ENCODE measurements at places on chromosomes 5 and 9. TPM values are rescaled to one million over a fixed set of nuclear protein-coding genes. Genes with fewer than 3 reads are reported as not detected.

DNA sequence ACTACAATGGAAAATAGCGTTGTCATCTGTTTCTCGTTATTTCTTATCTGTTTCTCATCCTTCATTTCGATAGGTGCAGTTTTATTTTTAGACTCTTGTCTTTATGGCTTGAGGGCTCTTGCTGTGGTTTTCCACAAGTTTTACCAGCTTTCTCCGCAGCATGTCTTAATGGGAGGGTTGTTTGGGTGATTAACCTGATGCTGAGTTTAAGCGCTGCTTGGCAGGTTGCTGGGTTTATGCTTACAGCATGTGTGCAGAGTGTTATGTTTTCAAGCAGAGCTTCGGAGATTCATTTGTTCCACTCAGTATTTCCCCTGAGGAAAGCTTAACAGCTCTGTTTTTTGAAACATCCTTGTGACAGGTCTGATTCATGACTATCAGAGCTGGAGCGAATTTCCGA is 154.0 kb downstream of the SLC12A2 start:
- no peaks in the 10 kb centered on the region for H3K27me3 ChIP-seq
- H3K4me3 ChIP-seq: no peak overlapping the region
- H3K27ac ChIP-seq: no peak overlapping the region
- no peak for DNase-seq
- no peaks in the 10 kb centered on the region for H3K36me3 ChIP-seq
- no peaks in the 10 kb centered on the region for H3K4me1 ChIP-seq

DNAH5 gene
- not detected for total RNA-seq

ARL14EPL gene
- not detected for total RNA-seq

DNA sequence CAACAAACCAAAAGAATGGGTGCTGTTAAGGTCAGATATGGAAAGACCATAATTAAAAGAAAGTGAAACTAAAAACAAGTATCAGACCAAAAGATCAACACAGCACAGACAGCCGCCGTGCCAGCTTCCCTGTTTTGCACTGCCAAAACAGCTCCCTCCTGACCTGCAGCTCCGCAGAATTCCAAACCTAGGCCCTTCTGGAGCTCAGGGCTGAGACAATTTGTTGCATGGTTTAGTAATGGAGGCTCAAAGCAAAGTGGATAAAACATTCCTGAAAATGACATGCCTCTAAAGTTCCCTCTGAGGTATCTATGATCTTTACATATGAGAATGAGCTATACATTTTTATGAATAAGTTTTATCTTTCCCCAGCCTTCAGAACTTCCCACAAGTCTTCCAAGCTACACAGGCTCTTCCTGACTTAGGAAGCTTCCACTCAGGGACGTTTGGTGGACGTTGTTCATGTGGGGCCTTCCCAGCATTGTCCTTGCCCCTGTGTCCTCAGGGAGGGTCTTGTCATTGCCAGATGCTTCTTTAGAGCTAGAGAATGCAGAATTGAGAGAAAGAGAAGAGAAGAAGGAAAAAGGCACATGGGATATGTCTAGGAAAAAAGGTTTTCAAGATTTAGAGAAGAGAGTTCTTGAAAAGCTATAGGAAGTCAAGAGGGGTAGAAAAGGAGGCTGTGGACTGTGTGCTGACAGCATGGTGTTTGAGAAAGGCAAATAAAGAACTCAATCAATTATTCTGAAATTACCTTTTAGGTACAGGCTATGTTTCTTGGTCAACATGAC is 28.4 kb upstream of the SSBP2 start:
- H3K36me3 ChIP-seq: no peaks in the 10 kb centered on the region
- peak overlapping the region; percentile 40 for H3K4me3 ChIP-seq
- H3K4me1 ChIP-seq: peaks cover 17% of the 10 kb centered on the region
- peak overlapping the region; percentile 69 for H3K27ac ChIP-seq
- DNase-seq: peak; percentile 18
- no peaks in the 10 kb centered on the region for H3K27me3 ChIP-seq

GRCh38 chr5:77774981-77775789 is 954 bp downstream of the TBCA start:
- no peak for DNase-seq
- H3K27ac ChIP-seq: peak overlapping the region; percentile 97
- no peaks in the 10 kb centered on the region for H3K36me3 ChIP-seq
- H3K4me3 ChIP-seq: peak overlapping the region; percentile 85
- peaks cover 52% of the 10 kb centered on the region for H3K4me1 ChIP-seq

GRCh38 chr5:144876990-144877389 is 706.3 kb downstream of the KCTD16 start:
- H3K36me3 ChIP-seq: no peaks in the 10 kb centered on the region
- no peak overlapping the region for H3K4me3 ChIP-seq
- H3K4me1 ChIP-seq: no peaks in the 10 kb centered on the region
- H3K27ac ChIP-seq: no peak overlapping the region
- H3K27me3 ChIP-seq: no peaks in the 10 kb centered on the region
- no peak for DNase-seq

DNA sequence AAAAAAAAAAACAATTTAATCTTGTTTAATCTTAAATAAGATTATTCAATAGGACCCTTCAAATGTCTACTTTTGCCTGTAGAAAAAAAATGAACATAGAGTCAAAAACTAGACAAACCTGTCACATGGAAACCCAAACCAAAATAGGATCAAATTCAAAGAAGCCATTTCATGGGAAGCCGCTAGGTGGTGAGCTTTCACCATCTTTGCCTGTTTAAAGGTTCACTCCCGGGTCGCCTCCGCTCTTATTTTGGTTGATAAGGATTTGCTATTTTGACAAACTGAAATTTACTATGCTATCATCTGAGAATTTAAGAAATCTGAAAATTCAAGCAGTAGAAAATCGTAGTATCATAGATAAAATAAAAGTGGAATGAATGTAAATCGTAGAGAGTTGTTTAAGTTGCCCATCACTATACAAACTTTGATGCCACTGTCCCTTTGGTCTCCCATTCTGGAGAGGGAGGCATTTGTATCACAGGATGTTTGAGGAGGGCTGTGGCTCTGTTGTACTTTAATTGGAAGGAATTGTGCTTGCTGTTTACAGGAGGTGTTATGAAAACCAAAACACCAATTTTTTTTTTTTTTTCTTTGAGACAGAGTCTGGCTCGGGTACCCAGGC is 43.5 kb upstream of the DNAH5 start:
- H3K27me3 ChIP-seq: no peaks in the 10 kb centered on the region
- no peaks in the 10 kb centered on the region for H3K4me1 ChIP-seq
- DNase-seq: no peak
- H3K36me3 ChIP-seq: no peaks in the 10 kb centered on the region

GRCh38 chr5:133449181-133449580 is 163.2 kb downstream of the FSTL4 start:
- no peak overlapping the region for H3K27ac ChIP-seq
- H3K27me3 ChIP-seq: no peaks in the 10 kb centered on the region
- H3K36me3 ChIP-seq: no peaks in the 10 kb centered on the region
- no peaks in the 10 kb centered on the region for H3K4me1 ChIP-seq

GRCh38 chr9:8429768-8430167 is 630.2 kb upstream of the DMAC1 start:
- H3K4me1 ChIP-seq: peaks cover 6% of the 10 kb centered on the region
- no peak overlapping the region for H3K4me3 ChIP-seq
- no peak overlapping the region for H3K27ac ChIP-seq
- peaks cover 4% of the 10 kb centered on the region for H3K27me3 ChIP-seq
- no peak for DNase-seq

- no peaks in the 10 kb centered on the region for H3K4me1 ChIP-seq
- H3K27me3 ChIP-seq: no peaks in the 10 kb centered on the region
- no peaks in the 10 kb centered on the region for H3K36me3 ChIP-seq
- DNase-seq: no peak
- no peak overlapping the region for H3K4me3 ChIP-seq
- no peak overlapping the region for H3K27ac ChIP-seq
Observed at GRCh38 chr5:64519263-64519662, 13.4 kb downstream of the RGS7BP start.
